Fibroblast of skin of left quadriceps (primary cell): ENCODE measurements at places on chromosomes 12 and 14.

GRCh38 chr12:54561164-54561563 is 11.8 kb downstream of the PDE1B start:
- DNase-seq: no peak

GRCh38 chr12:90076851-90077319 is 368.2 kb upstream of the ATP2B1 start:
- DNase-seq: no peak

DNA sequence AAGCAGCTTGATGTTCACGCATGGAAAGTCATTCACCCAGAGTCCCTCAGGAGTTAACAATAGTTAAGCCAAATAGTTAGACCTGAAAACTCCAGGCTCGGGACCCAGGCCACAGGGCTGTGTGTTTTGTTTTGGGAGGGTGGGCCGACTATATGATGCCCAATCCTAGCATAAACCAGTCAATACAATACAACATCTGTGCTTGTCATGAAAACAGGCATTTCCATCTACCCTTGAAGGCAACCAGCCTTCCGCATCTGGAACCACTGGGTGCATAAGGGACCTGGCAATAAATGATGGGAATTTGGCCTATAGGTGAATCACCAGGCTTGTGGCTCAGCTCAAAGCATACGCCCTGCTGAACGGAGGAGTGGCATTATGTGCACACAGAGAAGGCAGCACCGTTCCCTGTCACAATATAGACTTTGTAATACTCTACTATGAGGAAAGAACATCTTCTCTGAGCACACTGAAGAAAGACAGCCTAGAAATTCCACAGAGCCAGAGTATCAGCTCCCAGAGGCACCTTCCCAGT is 91.0 kb upstream of the FOXN3 start:
- DNase-seq: no peak

- no peak for DNase-seq
Measured at GRCh38 chr12:25364529-25365339, 114.0 kb upstream of the KRAS start.

DNA sequence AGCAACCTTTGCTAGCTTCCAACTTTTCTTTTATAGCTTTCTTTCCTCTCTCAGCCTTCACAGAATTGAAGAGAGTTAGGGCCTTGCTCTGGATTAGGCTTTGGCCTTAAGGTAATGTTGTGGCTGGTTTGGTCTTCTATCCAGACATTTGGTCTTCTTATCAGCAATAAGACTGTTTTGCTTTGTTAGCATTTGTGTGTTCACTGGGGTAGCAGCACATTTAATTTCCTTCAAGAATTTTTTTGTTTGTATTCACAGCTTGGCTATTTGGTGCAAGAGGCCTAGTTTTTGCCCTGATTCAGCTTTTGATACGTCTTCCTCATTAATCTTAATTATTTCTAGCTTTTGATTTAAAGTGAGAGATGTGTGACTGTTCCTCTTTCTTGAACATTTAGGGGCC is 130.8 kb downstream of the RAD51B start:
- no peak for DNase-seq

DNA sequence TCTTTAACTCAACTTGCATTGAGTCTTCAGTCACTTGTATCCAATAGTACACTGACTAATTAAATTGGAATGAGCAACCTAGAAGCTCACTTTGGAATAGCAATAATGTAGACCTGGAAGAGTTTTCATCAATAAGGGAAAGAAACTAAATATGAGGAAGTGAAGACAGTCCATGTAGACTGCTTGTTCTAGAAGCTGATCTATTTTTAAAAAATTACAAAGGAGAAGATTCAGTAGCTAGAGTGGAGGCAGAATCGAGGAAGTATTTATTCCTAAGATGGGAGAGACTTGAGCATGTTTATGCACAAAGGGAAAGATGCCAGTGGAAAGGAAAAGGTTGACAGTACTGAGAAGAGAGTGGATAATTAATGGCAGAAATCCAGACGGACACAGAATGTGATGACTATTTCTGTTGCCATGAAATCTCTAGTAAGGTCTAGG is 156.3 kb upstream of the PDE3A start:
- no peak for DNase-seq

DNA sequence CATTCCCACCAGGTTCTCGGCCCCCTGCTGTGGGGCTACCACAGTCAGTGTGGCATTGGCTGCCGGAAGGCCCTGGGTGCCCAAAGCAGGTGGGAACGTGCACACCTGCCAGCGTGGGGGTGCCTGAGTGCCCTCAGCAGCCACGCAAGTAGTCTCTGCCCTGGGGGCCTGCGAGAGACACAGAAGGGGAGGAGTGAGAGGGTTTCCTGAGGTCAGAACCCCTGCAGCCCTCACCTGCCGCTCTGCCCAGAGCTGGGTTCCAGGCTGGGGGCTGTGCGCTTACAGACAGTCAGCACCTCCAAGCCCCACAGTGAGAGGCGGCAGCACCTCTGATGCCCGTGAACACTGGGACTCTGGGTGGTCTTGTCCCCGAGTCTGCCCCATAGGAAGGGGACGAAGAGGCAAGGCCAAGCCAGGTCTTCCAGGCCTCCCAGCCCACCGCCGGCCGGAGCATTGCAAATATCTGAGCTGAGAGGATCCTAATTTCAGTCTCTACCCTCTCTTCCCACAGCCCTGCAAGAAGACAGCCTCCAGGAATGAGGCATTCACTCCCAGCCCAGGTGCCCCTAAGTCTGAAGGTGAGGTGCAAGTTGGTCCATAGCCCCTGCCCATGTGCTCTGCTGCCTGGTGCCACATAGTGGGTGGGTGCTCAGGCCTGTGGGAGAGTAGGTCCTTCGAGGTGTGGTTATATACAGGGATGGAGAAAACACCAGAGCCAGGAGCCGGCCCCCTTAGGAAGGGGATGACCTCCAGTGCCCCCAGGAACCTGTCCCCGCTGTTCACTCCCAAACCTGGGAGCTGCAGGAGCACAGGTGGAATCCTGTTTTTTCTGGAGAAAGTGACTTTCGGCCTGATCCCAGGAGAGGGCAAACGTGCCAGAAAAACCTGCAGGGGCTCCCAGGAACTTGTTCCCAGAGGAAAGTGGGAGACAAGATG is 291.1 kb upstream of the RTL1 start:
- no peak for DNase-seq

DNA sequence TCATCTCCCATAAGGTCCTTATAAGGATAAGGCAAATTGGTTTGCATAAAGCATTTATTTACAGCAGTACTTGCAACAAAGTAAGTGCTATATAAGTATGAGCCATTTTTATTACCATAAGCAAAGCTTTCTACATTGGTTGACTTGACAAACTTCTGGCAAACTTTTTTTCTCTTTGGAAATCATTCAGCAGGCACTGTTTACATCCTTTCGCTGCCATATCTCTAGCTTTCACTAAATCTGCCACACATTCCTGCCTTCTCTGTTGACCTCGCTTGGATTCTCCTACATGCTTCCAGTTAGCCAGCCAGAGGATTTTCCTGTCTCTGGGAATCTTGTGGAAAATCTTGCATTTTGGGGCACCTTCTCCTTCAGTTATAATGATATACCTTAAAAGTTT is 21.8 kb upstream of the HDAC7 start:
- DNase-seq: no peak

DNA sequence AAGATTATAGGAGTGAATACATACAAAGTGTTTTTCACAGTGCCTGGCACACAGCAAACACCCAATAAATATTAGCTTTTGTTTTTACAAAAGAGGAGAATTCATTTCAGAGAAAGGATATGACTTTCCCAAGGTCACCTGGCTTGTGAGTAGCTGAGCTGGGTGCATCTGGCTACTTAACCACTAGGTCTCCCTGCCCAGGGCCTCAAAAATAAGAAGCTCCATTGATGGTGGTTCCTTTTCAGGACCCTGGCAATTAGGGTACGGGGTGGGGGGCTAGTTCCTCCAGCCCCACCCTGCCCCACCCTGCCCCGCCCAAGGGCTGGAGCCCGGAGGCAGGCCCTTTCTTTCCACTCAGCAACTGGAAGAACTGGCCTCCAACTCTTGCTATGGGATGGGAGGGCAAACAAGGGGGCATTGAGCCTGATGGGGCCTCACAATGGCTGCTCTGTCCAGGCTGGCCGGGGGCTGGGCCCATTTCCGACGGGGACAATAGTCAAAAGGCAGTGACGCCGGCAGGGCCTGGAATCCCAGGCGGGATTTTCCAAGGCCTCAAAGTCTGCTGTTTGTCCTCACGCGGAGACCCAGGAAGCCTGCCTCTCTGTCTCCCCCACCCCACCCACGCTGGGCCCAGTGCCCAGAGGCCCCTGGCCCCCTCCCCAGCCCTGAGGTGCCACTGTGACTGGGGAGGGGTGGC is 8.2 kb upstream of the ATG101 start:
- DNase-seq: no peak

DNA sequence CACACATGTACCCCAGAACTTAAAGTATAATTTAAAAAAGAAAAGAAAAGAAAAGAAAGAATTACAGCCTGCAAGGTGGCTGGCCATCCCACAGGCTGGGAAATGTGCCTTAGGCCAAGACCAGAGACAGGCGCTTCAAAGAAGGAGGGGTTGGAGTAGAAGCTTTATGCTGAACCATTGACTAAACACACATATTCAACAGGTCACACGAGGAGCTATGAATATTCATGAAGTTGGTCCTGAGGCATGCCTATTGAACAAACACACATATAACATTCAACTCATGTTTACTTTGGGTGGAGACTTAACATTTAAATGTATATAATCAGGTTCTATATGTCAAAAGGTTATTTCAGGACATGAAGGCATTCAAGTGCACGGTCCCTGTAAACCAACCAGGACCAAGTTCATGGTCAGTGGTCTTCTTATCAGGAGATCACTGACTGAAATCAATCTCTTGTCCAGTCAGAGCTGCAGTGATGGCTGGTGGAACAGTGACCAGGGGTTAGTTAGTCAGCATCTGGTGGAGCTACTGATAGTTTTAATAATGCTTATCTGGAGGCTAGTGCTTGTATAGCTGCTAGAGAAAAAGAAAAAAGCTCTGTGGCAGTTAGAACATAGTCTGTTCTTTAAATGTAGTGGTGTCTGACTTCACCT is 35.6 kb upstream of the ITPR2 start:
- DNase-seq: no peak

DNA sequence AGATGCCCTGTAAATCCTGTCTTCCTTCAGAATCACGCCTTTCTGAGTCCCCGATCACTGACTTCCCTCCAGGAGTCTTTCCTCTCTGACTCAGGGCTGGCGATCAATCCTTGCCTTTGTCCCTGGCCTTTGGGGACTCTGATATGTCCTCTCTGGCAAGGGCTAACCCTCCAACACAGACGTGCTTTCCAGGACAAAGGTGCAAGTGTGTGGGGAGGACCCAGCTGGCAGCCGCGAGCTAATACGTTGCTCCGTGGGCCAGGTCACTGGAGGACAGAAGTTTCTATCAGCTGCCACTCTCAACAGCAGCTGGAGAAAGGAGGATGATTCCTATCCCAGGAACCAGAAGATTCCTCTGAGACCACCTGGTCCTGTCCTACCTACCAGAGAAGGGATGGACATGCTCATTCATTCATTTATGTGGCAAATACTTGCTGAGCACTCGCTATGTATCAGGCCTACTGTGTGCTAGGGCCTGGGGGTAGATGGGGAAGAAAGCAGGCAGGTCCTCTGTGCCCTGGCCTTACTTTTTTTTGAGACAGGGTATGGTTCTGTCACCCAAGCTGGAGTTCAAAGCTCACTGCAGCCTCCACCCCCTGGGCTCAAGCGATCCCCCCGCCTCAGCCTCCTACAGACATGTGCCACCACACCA is 8.5 kb upstream of the SCARB1 start:
- no peak for DNase-seq

DNA sequence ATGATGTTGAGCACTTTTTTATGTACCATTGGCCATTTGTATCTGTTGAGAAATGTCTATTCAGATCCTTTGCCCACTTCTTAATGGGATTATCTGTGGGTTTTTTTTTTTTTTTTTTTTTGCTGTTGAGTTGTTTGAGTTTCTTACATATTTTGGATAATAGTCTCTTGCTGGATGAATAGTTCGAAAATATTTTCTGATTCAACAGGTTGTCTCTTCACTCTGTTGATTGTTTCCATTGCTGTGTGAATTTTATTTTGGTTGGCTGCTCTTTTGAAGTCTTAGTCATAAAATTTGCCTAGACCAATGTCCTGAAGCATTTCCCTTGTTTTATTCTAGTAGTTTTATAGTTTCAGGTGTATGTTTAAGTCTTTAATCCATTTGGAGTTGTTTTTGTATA is 64.5 kb downstream of the CAND1 start:
- DNase-seq: no peak

GRCh38 chr14:79352076-79352630 is 859.2 kb downstream of the DIO2 start:
- DNase-seq: no peak

- no peak for DNase-seq
Measured at GRCh38 chr14:78530078-78530477, 359.9 kb downstream of the NRXN3 start.

GRCh38 chr14:84095681-84096080 is 1434.3 kb upstream of the FLRT2 start:
- DNase-seq: peak; percentile 58

DNA sequence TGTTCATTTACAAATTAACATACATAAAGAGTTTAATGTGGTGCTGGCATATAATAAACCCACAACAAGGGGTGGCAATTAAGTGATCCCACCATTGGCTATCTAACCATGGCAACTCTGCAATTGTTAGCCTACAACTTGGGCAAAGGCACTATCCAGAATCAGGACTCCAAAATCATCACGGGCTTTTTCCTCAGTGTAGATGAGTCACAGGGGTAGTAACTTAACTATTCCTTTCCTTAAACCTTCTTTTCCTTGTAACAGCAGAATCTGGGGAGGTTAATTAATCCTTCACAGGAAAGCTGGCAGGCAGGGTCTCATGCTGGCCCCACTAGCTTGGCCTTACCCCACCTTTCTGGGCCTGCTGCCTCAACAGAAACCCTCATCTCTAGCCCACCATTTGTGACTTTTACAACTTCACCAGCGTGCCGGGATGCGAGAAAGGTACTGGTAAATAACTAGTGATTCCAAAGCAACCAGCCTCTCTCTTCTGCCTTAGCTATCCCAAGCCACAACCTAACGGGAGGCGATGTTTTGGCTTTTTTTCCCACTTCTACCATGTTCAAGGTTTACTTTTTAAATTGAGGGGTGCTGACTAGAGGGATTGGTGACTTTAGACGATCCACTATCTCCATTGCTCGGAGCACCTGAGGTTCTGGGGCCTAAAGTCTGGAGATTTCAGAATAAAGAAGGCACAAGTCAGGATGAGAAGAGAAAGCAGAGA is 744 bp downstream of the ATP5MC2 start:
- DNase-seq: no peak

- no peak for DNase-seq
Measured at GRCh38 chr14:50823762-50824636, 7.0 kb downstream of the NIN start.

- no peak for DNase-seq
Measured at GRCh38 chr14:96917442-96917963, 120.3 kb downstream of the VRK1 start.

GRCh38 chr14:22994762-22995275 is 12.5 kb upstream of the AJUBA start:
- peak; percentile 48 for DNase-seq

DNA sequence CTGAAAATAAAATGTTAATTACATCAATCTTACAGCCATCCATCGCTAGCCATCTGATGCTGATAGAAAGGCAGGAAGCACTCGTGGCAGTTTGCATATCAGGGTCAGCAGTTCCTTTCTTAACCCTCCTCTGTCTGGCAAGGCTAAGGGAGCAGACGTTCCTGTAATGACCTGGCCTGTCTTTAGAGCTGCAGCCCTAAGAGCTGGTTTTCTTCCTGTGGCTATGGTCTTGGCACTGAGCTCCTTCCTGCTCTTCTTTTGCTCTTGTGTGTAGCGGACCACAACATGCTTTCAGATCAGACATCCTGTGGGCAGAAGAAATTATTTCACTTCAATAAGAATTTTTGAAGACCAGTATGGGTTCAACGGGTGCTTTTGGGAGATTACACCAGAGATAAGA is 170.4 kb downstream of the DAD1 start:
- no peak for DNase-seq

GRCh38 chr12:49335955-49336644 is 888 bp downstream of the C1QL4 start:
- no peak for DNase-seq
